Cardiac muscle cell (in vitro differentiated cells and primary cell): ENCODE measurements at places on chromosomes 2 and 18. TPM values are rescaled to one million over a fixed set of nuclear protein-coding genes. Genes with fewer than 3 reads are reported as not detected.

- DNase-seq = no peak
These were observed 33.3 kb downstream of the POLR1A start for GRCh38 chr2:86072271-86072858.

DNA sequence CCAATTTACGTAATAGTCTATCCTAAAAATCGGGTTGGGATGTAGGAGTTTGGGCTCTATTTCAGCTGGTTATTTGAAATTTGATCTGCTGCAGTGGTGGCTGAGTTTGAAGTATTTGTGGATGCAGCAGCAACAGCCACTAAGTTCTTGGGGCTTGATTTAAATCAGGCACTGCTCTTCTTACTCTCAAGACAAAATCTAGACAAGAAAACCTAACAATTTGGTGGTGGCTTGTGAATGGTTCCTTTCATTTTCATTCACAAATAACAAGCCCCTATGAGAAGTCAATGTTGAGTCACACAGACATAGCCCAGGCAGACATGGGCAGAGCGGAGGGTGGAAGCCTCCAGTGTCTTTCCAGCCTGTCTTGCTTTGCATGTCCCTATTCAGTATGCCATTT is 199.3 kb downstream of the LTBP1 start:
- DNase-seq = no peak

DNA sequence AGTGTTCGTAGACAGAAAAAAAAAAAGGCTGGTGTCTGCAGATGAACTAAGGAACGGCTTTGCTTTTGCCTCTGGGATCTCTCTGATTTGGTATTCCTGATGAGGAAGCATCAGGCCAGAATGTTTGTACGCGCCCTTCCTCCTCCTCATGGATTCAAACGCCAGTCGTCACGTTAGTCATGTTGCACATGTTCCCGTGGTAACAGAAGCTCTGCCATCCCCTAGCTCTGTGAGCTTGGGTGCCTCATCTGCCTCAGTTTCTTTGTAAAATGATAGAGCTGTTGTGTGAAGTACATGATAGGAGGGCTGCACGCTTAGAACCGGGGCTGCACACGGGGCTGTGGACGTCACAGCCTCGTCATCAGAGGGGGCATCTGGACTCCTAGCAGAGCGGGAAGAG is 47.0 kb downstream of the TSHZ1 start:
- no peak for DNase-seq

- peak; percentile 75 for DNase-seq
These were observed 33.7 kb upstream of the ZNF516 start for GRCh38 chr18:76528477-76529432.

The ATP6V1B1 gene
- 0.81 and 3.0 TPM in 2 replicates for total RNA-seq

DNA sequence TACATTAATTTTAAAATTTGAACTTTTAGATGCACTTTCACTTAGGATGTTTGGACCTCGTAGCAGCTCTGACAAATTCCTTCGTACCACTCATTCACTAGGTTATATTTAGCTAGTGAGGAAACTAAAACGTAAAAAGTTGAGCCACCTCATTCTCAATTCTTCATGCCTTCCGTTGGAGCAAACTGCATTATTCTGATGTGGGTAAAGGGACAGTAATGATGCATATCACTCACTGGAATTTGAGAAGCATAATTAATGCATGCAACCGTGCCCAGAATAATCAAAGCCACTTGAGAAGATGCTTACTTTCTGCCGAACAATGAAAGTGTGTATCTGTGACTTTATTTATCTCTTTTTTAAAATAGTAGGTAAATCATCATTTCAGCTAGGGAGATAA is 2.2 kb downstream of the CNOT9 start:
- peak; percentile 10 for DNase-seq

DNA sequence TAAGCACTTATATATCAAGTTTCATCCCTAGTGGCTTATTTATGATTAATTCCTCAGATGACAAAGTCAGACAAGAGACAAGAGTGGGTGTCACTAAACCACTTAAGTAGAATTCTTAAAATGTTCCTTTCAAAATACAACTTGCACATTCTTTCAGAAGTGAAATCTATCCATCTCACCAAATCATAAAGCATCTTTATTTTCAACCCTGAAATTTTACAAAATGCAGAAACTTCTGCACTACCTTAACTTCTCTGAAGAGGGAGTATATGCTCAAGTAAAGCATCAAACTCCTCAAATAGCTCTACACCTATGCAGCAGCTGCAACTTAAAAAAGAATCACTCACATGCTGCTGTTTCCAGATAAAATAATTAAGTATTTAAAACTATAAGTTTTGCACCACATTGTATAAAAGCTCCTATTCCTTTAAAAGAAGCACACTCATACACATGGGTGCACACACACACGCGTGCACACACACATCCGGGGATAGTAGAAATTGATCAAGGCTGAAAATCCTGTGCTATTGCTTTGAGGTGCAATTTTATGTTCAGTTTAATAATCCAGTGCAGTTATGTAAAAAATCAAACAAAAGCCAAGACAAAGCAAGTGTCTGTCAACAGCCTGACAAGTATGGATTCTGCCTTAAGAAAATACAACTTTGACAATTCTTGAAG is 244.5 kb downstream of the TCF4 start:
- peak; percentile 27 for DNase-seq
